DND-41 (cell line): ENCODE measurements at places on chromosomes 5 and 9.

DNA sequence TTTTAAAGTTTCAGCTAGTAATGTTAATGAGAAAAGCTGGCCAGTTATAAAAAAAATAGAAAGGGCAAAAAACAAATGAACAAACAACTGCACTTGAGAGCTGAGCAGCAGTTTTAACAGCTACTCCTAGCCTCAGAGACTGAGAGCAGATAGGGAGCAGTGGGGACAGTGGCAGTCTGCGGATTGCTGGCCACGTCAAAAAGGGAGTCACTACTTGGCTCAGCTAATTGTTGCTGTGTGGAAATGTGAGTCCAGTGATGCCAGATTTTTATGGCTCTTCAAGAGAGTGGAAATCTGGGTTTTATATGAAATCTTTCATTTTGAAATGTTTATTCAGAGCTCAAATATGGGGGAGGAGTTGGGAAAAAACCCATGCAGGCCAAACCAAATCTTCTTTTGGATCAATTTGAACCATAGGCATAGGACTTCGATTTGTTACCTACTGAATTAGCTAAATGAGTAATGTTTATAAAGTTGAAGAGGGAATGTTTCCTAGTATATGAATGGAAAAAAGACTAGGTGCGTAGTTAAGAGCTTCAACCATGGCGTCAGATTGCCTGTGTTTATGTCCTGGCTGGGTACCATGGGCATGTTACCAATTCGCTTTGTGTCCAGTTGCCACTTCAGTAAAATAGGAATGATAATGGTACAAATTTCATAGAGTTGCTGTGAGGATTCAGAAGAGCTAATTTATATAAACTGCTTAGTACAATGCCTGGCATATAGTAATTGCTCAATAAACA lies 102.1 kb downstream of the PAM start:
- no peaks in the 10 kb centered on the region for H3K27me3 ChIP-seq
- H3K4me3 ChIP-seq = no peak overlapping the region
- H3K27ac ChIP-seq = no peak overlapping the region
- DNase-seq = no peak

DNA sequence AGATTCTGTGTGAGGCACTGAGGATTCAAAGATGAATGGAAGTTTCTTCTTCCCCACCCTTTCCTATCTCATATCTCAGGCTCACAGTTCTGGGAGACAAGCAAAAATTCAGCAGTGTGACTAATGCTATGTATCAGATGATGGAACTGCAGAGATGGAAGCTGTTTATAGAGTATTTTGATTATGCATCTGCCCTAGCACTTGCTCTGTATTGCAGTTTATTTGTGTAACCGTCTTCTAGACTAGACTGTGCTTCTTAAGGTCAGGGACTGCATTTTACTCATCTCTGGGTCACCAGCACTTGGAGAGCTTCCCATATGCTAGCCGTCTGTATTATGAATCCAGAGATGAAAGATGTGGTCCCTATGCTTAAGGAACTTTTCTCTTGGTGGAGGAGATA lies 12.6 kb downstream of the CAVIN4 start:
- no peak overlapping the region for H3K4me3 ChIP-seq
- no peak overlapping the region for H3K27ac ChIP-seq
- DNase-seq = no peak
- H3K36me3 ChIP-seq = no peaks in the 10 kb centered on the region

GRCh38 chr5:4639946-4640345 lies 500.2 kb upstream of the ADAMTS16 start:
- peak overlapping the region; percentile 79 for H3K27ac ChIP-seq
- peak overlapping the region; percentile 23; the same call in 1 of the 2 replicates for H3K4me3 ChIP-seq
- peak; percentile 84 for DNase-seq
- no peaks in the 10 kb centered on the region for H3K27me3 ChIP-seq

DNA sequence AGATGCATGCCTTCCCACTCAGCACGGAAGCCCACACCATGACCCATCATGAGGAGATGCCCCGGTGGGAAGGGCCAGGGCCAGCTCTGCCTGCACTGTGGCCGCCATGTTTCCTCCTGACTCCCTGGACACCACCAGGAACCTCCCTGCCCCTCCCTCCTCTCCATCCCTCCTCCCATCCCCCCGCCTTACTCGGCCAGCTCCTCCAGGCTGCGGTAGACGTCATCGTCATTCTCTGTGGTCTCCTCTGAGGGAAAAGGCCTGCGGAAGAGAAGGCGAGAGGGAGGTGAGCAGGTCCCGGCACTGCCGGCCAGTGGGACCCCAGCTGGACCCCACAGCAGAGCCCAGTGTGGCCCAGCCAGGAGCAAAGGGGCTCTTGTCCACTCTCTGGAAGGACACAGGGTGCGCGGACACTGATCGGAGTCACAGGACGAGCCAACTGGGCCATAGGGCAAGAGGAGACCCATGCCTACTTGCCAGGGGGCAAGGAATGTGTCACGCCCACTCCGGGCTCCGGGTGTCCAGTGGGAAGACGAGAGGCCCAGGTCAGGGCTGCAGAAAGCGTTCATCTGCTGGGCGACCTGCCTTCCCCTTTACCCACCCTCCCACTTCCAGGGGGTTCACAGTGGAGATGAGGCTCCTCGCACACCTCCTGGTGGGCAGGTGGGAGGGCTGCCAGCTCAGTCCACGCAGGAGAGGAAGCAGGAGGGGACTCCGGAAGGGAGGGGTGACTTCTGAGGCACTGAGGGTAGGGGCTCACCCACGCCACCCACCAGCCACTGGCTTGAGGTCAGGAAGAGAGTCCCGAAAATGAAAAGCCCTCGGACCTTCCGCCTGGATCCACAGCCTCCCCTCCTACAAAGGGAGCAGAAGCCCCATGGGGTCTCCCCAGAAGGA lies 96.2 kb upstream of the SARDH start:
- no peak overlapping the region for H3K4me3 ChIP-seq
- no peak for DNase-seq
- no peak overlapping the region for H3K27ac ChIP-seq
- no peaks in the 10 kb centered on the region for H3K27me3 ChIP-seq
- H3K4me1 ChIP-seq = no peaks in the 10 kb centered on the region

DNA sequence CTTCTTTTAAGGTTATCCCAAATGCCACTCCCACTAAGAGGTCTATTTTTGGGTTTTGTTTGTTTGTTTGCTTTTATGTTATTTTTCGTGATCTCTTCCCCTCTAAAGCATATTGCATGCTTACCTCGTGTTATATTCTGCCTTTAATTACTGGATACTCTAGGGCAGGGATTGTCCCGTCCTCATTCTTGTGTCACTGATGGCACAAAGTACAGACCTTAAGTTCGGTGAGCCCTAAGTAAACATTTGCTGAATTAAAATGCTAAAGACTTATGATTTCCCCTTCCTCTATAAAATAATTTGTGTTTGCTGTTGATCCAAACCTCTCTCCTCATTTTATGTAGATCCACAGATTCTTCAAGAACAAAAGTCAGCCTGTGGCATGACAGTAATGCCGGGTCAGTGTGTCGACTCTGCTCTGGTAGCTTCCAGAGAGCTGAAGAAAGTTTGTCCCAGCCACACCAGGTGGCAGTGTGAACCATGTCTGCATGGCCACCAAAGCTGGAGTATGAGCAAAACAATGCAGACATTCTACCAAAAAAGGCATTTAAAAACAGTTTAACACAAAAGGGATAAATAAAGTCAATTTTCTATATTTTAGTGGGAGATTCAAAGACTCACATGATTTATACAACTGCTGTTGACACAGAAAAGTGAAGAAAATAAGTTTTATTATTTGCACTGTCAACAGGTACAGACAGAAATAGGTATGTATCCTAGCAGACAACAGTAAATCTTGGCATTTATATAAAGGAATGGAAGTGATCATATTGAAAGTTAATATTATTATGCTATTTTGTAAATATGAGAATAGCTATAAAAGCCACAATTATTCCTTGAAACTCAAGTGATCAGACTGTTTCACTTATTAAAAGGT lies 17.9 kb upstream of the POC5 start:
- no peaks in the 10 kb centered on the region for H3K36me3 ChIP-seq
- no peak overlapping the region for H3K27ac ChIP-seq
- H3K27me3 ChIP-seq = no peaks in the 10 kb centered on the region
- H3K4me1 ChIP-seq = no peaks in the 10 kb centered on the region
- no peak overlapping the region for H3K4me3 ChIP-seq
- no peak for DNase-seq
